ENCODE measurements at places on chromosomes 2 and 18.

GRCh38 chr18:37188016-37188791 lies 359.3 kb downstream of the KIAA1328 start:
- DNase-seq, result no peak

DNA sequence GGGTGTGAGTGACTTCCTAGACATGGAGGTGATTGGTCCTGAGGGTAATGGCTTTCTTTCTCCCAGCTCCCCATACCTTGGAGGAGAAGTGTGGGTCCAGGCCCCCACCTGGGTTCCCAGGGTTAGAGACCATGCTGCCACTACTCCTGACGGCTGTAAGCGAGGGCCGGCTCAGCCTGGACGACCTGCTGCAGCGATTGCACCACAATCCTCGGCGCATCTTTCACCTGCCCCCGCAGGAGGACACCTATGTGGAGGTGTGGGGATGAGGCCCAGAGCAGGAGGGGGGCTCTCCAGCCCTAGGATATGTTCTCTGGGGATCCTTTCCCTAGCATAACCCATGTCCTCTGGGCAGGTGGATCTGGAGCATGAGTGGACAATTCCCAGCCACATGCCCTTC lies 21.8 kb downstream of the CAD start:
- DNase-seq, result no peak

DNA sequence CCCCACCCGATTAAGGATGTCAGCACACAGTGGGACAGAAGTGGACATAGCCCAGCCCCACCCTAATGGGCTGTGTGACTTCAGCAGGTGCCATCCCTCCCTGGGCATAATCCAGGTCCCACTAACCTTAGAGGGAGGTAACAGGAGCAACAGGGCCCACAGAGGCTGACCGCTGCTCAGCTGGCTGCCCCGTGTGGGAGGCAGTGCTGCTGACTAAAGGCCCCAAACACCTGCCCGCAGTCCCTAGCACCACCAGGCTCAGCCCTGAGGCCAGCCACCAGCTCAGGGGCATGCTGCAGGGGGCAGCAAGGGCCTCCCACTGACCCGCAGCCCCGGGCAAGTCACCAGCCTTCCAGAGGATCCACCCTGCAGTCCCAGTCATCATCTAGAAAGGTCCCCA lies 14.6 kb downstream of the BIN1 start:
- DNase-seq, result no peak

GRCh38 chr2:172135446-172135845 lies 32.7 kb upstream of the DLX2 start:
- DNase-seq, result no peak

DNA sequence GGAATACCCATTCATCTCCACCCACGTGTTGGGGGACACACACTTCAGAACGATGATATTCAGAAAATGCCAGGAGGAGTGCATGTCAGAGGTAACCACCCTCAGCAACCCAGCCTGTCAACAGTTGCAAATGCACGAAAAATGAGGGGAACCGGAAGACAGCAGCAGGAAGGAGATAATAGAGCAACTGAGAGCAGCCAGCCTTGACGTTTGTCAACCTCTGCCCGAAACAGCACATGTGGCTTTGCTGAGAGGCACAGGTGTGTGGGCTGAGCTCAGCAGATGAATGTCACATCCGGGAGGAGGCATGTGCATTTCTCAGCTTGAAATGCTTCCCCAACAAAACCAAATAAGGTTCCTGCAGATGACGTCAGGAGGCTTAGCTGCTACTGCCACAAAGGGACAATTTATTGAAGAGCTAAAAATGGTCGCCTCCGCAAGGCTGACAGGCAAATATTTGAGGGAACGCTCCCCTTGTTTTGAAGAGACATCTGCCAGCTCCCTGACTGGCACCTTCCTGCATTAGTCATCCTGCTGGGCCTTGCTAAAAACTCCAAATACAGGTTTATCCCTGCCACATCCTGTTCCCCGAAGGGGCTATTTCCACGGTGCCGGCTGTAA lies 419.0 kb downstream of the NBAS start:
- peak; percentile 60 for DNase-seq

GRCh38 chr2:23924589-23925359 lies 2.1 kb downstream of the ATAD2B start:
- no peak for DNase-seq

GRCh38 chr18:13615432-13615861 lies 110.9 kb downstream of the FAM210A start:
- DNase-seq, result no peak

GRCh38 chr2:207896525-207897285 lies 127.0 kb upstream of the FZD5 start:
- no peak for DNase-seq

- DNase-seq, result no peak
Measured at GRCh38 chr2:238912228-238912915, 64.5 kb downstream of the TWIST2 start.

DNA sequence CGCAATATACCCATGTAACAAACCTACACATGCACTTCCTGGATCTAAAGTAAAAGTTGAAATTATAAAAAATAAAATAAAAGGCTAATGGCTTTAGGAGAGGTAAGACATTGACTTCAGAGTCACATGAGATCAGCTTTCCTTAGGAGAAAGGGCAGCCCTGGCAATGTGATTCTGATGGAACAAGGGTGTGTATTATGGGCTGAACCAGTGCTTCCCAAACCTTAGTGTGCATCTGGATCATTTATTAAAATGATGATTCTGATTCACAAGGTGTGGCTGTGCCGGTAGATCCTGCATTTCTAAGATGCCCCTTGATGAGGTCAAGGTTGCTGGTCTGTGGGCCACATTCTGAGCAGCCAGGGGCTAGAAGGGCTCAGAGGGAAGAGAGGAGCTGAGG lies 42.6 kb downstream of the LAMA3 start:
- DNase-seq, result no peak

- no peak for DNase-seq
Measured at GRCh38 chr2:10752236-10752635, 30.8 kb downstream of the ATP6V1C2 start.

- no peak for DNase-seq
Measured at GRCh38 chr2:62320657-62321357, 124.9 kb downstream of the B3GNT2 start.

GRCh38 chr18:51397347-51397962 lies 200.0 kb upstream of the MEX3C start:
- DNase-seq, result no peak

GRCh38 chr2:84768840-84769239 lies 112.0 kb downstream of the TRABD2A start:
- no peak for DNase-seq

DNA sequence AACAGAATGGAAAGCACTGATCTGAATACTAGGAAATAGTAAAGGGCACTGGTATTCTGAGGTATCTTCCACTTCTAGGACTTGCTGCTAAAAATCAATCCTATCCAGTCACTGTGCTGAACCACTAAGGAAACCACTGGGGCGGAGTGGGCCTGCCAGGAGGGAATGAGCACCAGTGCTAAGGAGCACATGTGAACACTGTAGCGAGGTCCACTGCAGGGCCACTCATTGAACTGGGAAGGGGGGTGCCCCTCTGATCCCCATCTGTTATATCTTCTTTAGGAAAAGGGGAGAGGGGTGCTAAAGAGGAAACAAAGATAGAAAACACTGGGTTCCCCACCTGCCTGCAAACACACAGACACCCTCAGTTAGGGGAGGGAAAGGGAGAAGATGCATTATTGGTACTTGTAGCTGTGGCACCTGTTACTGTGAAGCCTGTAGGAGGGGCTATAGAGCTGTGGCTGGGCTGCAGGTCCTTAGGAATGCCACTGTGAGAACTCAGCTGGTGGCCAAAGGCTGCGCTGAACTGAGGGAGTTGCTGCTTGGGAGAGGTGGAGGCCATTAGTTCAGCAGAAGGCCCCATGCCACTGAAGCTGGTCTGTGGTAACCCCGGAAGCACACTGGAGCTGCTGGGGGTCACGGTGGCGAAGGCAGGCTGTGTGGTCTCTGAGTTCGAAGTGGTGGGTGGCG lies 81.8 kb downstream of the INO80D start:
- DNase-seq, result no peak

- DNase-seq, result no peak
Measured at GRCh38 chr18:21031845-21032244, 79.8 kb downstream of the ROCK1 start.

DNA sequence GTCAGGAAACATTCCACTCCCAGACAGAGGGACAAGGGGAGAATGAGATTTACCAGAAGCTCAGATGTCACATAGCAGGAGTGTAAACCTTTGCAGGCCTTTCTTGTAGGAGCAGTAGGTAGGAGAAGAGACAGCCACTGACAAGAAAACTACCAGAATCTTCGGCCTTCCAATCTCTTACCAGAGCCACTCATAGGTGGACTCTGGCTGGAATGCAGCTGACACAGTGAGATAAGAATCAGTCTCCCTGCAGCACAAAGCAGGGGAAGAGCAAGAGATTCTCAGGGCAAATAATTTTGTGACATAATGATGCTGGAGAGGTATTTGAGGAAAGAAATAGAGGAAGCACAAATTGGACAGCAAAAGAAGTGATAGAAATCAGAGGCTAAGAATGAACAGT lies 1534.5 kb downstream of the DPP10 start:
- no peak for DNase-seq

DNA sequence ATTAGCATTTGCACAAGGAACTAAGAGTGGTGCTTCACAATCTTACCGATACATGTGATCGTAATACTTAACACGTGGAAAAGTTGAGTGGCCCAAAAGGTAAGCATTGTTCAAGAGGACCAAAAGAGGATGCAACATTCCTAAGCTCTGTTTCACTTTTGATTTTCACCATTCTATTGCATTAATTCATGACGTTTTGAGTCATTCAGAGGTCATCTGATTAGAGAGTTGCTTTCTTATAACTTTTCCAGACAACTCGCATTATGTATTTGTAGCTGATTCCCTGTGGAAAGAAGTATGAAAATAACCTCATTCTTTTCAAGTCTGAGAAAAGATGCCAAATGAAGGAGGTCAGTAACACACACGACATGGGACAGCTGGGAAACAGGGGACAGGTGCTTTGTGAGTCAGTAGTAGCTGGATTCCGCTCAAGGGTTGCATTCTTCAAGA lies 344.4 kb downstream of the RND3 start:
- DNase-seq, result no peak

GRCh38 chr2:148875387-148876051 lies 492 bp downstream of the KIF5C start:
- no peak for DNase-seq

DNA sequence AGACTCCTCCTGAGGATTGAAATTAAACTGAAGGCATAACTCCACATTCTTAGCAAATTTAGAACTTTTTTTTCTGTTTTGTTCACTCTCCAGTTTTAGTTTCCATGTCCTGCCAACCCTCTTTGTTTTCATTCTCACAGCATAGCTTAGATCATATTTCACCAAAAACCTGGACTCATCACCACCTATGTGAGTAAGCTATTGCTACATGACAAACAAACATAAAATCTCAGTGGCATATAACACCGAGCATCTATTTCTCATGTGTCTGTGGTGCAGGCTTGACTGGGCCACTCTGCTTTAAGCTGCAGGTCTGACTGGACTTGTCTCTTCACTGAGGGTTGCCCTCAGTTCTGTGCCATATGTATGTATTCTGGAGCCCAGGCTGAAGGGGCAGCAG lies 385.2 kb downstream of the ARHGAP15 start:
- DNase-seq, result no peak

DNA sequence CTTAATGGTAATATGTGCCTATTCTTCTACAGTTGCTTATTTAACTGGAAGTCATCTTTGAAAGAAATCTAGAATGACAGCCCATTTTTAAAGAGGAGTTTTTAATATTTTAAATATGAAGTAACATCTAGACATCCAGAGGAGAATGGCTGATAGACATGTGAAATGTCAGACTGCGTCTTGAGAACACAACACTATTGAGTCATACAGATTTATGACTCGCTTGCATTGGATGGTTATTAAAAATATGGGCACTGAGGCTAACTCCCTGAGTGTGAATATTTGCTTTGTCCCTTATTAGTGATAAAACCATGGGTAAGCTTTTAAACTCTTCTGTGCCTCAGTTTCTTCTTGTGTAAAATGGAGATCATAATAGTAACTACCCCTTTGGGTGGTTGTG lies 22.9 kb downstream of the TDRD15 start:
- DNase-seq, result no peak

- peak; percentile 47 for DNase-seq
Measured at GRCh38 chr18:79644006-79644665, 35.5 kb upstream of the CTDP1 start.

DNA sequence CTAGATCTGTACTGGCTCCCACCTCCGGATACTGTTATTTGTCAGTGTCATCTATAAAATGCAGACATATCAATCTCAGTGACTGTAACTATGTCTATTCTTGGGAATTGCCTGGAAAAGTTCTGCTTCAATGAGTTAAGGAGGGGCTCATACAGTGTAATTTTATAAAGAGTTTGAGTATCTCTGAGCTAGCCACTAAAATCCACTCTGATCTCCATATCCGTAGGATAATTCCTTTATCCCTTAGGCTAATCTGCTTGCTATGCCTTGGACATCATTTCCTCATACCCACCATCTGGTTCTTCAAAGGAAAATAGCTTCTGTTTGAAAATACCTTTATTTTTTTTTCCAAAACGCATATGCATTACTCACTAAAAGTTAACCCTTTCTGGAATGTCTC lies 863.2 kb downstream of the SUCLG1 start:
- no peak for DNase-seq

GRCh38 chr2:184824597-184824996 lies 226.3 kb downstream of the ZNF804A start:
- DNase-seq, result no peak

DNA sequence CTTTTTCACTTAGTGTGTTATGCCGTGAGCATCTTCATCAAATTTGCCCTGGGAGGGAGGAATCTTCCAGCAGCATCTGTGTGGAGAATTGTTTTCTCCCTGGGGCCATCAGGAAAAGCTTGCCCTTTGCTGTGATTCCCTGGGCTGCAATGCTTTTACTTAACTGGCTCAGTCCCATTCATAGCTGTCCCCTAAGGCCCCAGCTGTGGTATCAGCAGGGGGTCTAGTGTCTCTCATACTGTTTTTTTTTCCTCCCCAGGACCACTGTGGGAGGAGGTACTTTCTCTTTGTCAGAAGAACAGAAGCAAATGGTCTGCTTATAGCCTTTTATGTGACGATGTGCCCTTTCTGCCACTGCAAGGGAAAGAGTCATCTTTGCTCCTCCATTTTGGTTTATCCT lies 176.8 kb upstream of the CELF4 start:
- DNase-seq, result no peak
